Activated T-helper 2 cell treated with anti-CD3 and anti-CD28 coated beads, Interferon-gamma antibody, Interleukin-2, Interleukin-4, amounts not matched to agents 10 μg/mL and 5 μg/mL and 100 μg/mL, durations not matched to agents 14 hours and 24 hours and 36 hours (primary cell): ENCODE measurements at places on chromosomes 1 and 21.

- no peaks in the 10 kb centered on the region for H3K36me3 ChIP-seq
- no peaks in the 10 kb centered on the region for H3K4me1 ChIP-seq
- no peaks in the 10 kb centered on the region for H3K27me3 ChIP-seq
- H3K27ac ChIP-seq: no peak overlapping the region
- H3K4me3 ChIP-seq: no peak overlapping the region
Observed at GRCh38 chr1:185933580-185933979, 199.4 kb downstream of the HMCN1 start.

DNA sequence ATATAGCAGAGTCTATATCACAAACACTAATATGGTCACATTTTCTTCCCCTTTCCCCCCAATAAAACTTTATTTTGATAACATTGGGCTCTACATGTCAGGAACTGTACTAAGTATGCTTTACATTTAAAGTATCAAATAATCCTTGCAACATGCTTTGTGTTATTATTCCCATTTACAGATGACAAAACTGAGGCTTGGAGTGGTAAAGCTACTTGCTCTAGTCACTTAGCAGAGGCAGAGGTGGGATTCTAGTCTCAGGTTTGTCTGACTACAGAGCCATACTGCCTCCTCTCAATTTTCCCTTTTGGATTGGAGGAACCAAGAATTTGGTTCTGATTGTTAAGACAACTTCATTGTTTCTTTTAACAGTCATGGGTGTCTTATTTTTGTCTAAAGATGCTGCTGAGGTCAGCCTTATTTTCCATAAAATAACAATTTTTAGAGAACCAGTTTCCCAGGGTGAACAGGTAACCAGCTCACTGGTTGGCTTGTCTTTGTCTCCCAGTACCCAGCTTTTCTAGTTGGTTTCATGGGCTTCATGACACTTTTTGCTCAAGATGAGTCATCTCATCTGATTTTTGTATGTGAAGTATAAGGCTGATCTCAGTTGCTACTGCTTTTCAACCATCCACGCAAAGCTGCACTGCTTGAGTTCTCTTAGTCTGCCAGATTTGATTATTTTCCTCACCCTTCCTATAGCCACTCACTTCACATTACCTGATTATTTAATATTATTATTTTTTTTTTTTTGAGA is 81.0 kb upstream of the ARID1A start:
- H3K4me3 ChIP-seq: no peak overlapping the region
- peaks cover 20% of the 10 kb centered on the region for H3K4me1 ChIP-seq
- no peaks in the 10 kb centered on the region for H3K36me3 ChIP-seq

- peaks cover 13% of the 10 kb centered on the region for H3K27me3 ChIP-seq
- H3K36me3 ChIP-seq: peaks cover 16% of the 10 kb centered on the region
- DNase-seq: no peak
- peak overlapping the region; percentile 95 for H3K4me3 ChIP-seq
- peak overlapping the region; percentile 83 for H3K27ac ChIP-seq
- H3K4me1 ChIP-seq: peaks cover 23% of the 10 kb centered on the region
Observed at GRCh38 chr1:50967416-50968157, 2.5 kb upstream of the CDKN2C start.

- H3K27me3 ChIP-seq: no peaks in the 10 kb centered on the region
- no peaks in the 10 kb centered on the region for H3K4me1 ChIP-seq
- H3K4me3 ChIP-seq: no peak overlapping the region
- H3K36me3 ChIP-seq: no peaks in the 10 kb centered on the region
- H3K27ac ChIP-seq: no peak overlapping the region
- DNase-seq: no peak
Observed at GRCh38 chr1:57683037-57683942, 259.4 kb upstream of the DAB1 start.

GRCh38 chr21:31351438-31351837 is 7.4 kb upstream of the TIAM1 start:
- H3K27me3 ChIP-seq: peaks cover 16% of the 10 kb centered on the region
- H3K4me3 ChIP-seq: no peak overlapping the region
- DNase-seq: no peak
- no peak overlapping the region for H3K27ac ChIP-seq

DNA sequence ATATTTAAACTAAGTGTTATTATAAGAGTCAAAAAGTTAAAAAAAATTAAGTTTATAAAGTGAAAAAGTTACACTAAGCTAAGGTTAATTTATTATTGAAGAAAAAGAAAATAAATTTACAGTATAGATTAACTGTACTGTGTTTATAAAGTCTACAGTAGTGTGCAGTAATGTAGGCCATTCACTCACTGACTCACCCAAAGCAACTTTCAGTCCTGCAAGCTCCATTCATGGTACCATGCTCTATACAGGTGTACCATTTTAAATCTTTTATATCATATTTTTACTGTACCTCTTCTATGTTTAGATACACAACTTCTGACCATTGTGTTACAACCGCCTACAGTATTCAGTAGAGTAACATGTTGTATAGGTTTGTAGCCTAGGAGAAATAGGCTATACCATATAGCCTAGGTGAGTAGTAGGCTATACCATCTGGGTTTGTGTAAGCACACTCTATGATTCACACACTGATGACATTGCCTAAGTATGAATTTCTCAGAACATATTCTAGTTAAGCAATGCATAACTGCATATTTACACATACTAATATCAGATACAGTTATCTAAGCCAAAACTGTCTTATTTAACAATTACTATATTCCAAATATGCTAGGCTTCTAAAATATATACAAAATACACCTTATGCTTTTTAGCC is 80.6 kb upstream of the GFI1 start:
- DNase-seq: no peak
- no peaks in the 10 kb centered on the region for H3K27me3 ChIP-seq

DNA sequence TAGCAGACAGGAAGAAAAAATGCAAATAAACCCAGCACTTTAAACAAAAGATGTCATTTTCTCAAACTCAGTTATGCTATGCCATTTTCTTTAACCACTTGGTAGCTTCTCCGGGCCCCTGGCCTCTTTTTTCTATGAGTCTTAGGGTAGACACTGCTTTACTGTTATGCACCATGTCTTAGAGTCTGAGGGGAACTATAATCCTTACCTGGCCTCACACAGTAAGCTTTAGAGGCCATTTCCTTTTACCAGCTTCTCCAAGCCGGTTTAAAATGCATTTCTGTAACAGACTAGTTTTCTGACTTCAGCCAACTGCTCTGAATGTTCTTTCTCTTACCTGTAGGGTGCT is 73.7 kb upstream of the EDEM3 start:
- H3K4me1 ChIP-seq: peaks cover 15% of the 10 kb centered on the region
- DNase-seq: no peak
- no peak overlapping the region for H3K27ac ChIP-seq
- no peaks in the 10 kb centered on the region for H3K27me3 ChIP-seq

DNA sequence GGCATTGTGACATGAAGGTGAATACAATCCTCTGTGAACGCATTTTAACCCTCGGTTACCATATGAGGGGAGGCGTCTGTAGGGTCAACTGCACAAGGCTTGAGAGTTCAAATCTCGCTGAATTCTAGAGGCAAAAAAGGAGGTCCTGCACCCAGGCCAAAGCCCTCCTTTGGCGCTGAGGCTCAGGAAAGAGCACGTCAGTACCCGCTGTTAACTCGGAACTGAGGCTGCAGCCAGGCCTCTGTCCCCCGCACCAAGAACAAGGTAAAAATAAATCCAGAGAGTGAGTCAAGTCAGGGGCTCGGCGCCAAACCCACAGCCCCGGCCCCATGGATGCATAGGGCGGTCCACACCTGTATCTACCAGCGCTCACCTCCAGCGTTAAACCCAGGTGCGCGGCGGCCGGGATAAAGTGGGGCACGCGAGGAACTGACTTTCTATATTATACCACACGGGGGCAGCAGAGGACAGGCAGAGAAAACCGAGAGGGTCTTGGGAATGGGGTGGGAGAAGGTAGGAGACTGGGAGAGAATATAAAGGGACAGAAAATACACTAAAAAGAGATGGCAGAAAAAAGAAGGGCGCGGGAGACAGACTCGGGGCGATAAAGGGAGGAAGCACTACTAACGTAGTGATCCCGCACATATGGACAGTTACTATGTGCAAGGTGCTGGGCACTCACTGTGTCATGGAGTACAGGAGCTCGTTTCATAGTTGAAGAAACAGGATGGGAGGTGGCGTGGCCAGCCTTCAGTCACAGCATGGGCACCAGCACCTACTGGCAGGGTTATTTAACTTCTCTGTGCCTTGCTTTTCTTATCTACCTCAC is 54.9 kb downstream of the DMRTA2 start:
- H3K4me3 ChIP-seq: no peak overlapping the region
- H3K36me3 ChIP-seq: no peaks in the 10 kb centered on the region
- no peak overlapping the region for H3K27ac ChIP-seq
- DNase-seq: peak; percentile 13

- no peaks in the 10 kb centered on the region for H3K4me1 ChIP-seq
- no peak overlapping the region for H3K27ac ChIP-seq
- peaks cover 27% of the 10 kb centered on the region for H3K27me3 ChIP-seq
- H3K36me3 ChIP-seq: no peaks in the 10 kb centered on the region
- no peak for DNase-seq
- H3K4me3 ChIP-seq: no peak overlapping the region
Observed at GRCh38 chr21:44724926-44725325, 13.6 kb upstream of the TSPEAR start.

GRCh38 chr1:16158025-16158424 is 2.2 kb upstream of the EPHA2 start:
- peaks cover 47% of the 10 kb centered on the region for H3K27me3 ChIP-seq
- no peaks in the 10 kb centered on the region for H3K36me3 ChIP-seq
- no peak overlapping the region for H3K27ac ChIP-seq
- H3K4me1 ChIP-seq: peaks cover 26% of the 10 kb centered on the region

DNA sequence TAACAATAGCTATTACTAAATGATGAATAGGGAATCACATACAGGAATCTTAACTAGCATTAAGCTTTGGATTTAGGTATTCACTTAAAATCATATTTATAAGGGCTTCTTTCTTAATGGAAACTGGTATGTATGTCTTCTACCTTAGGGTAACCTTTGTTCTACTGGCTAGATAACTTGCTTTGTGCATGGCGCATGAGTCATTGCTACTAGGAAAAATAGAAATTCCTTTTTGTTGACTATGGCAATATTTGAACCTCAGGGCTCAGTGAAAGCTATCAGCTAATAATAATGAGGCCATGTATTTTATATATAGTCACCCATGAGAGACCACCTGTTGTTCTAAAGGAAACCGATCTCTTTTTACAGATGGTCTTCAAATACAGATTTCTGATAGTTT is 72.5 kb downstream of the RPS6KC1 start:
- DNase-seq: no peak
- no peak overlapping the region for H3K27ac ChIP-seq
- H3K4me3 ChIP-seq: no peak overlapping the region
- no peaks in the 10 kb centered on the region for H3K27me3 ChIP-seq
- peaks cover 7% of the 10 kb centered on the region for H3K4me1 ChIP-seq

DNA sequence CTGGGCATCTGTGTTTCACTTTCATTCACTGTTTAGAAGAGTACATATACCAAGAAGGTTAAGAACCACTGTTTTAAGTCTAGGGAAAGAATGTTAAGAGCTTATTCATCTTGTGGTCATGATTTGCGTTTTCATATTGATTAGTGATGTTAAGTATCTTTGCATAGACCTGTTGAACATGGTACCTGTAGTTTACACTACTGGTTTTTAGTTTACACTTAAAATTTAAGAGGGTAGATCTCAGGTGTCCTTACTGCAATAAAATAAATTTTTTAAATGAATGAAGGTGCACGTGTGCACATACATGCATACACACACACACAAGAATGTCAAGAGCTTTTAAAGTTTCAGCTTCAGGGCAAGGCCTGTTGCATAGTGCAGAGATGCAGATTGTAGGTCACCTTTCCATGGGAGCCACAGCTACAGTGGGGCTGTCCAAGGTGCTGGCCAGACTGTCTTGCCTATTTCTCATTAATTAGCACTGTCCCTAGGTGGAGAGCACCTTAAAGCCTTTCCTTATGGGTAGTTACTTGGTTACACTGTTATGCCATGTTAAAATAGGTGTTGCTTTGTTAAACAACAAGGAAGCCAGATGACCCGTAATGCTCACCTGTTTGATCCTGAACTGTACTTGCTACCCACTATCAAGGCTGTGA is 543.0 kb upstream of the DAB1 start:
- H3K27me3 ChIP-seq: no peaks in the 10 kb centered on the region
- no peak overlapping the region for H3K27ac ChIP-seq
- DNase-seq: no peak
- no peaks in the 10 kb centered on the region for H3K36me3 ChIP-seq
- H3K4me3 ChIP-seq: no peak overlapping the region

DNA sequence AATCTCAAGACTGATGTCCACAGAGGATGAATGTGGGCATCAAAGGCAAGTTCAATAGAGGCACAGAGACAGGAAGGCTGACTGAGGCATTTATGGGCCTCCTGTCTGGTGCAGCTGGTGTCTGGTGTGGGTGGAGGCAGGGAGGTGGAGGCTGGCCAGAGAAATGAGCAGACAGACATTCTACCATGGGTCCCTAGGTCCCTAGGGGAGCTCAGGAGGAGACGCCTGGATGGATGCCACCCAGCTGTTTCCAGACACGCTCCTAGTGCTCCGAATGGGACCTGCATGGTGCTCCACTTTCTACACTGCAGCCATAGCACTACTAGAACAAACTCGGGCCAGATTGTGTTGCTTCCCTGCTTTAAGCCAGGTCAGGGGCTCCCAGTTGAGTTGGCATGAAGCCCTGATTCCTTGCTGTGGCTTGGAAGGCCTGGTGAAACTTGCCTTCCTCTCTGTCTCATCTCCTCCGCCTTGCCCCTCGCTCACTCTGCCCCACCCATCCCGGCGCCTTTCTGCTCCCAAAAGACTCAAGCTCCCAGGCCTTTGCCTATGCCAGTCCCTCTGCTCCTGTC is 25.3 kb downstream of the PADI2 start:
- H3K4me3 ChIP-seq: no peak overlapping the region
- no peaks in the 10 kb centered on the region for H3K36me3 ChIP-seq
- no peaks in the 10 kb centered on the region for H3K4me1 ChIP-seq
- no peak overlapping the region for H3K27ac ChIP-seq

- DNase-seq: no peak
- peaks cover 2% of the 10 kb centered on the region for H3K36me3 ChIP-seq
- no peak overlapping the region for H3K4me3 ChIP-seq
- no peak overlapping the region for H3K27ac ChIP-seq
Observed at GRCh38 chr1:109828756-109829505, 65.2 kb upstream of the EPS8L3 start.

DNA sequence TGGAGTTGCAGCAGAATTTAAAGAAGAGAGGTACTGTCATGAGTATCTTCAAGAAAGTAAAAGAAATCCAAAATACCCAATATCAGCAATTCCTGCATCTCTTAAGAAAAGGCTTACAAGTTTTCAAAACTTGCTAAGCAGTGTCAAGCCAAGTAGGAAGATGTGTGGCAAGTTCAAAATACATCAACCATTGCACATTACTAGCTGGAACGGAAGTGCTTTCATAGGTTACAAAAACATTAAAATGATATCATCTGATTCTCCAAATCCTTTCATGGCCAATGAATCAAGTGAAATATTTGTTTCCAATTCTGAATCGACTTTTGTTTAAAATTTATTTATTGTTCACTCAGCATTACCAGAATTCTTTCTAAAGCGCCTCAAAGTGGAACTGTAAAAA is 5.7 kb upstream of the ABCA4 start:
- H3K27ac ChIP-seq: no peak overlapping the region
- no peak overlapping the region for H3K4me3 ChIP-seq
- H3K36me3 ChIP-seq: no peaks in the 10 kb centered on the region
- peaks cover 3% of the 10 kb centered on the region for H3K27me3 ChIP-seq
- DNase-seq: no peak
